NCI-H1092 (cell line): ENCODE measurements at places on chromosomes 2 and 18.
A peak's percentile ranks its signal among the peaks of the same experiment; 100 is the strongest.

GRCh38 chr2:61959381-61960293 lies 54.2 kb downstream of the COMMD1 start:
- no peak for DNase-seq

GRCh38 chr2:138036522-138036921 lies 72.2 kb downstream of the HNMT start:
- no peak for DNase-seq

DNA sequence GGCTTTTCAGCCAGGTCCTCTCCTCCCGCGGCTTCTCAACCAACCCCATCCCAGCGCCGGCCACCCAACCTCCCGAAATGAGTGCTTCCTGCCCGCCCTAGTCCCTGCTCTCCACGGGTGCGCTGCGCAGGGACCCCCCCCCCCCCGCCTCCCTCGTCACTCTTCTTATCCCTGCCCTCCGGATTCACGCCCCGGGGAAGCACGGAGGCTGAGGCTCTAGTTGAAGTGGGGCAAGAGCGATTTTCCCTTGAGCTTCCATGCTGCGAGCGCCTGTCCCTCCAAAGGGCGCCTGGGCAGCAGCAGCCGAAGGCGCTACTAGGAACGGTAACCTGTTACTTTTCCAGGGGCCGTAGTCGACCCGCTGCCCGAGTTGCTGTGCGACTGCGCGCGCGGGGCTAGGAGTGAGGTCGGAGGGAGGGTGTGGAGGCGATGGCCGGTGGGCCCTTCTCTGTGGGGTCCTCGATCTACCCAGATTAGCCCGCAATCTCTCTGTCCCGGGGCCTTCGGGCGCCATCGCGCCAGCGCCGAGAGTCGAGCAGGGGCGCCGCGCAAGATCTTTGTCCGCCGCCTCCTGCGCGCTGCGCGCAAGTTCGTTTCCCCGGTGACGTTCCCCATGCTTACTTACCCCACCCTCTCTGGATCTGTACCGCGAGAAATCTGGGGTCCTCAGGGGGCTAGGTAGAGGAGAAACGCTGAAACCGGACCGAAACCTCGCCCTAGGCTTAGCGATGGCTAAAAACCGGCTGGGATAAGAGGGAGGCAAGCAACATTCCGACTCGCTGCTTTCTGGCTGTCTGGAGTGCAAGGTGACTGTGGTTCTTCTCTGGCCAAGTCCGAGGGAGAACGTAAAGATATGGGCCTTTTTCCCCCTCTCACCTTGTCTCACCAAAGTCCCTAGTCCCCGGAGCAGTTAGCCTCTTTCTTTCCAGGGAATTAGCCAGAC lies 677 bp downstream of the GAD1 start:
- peak; percentile 61 for DNase-seq

DNA sequence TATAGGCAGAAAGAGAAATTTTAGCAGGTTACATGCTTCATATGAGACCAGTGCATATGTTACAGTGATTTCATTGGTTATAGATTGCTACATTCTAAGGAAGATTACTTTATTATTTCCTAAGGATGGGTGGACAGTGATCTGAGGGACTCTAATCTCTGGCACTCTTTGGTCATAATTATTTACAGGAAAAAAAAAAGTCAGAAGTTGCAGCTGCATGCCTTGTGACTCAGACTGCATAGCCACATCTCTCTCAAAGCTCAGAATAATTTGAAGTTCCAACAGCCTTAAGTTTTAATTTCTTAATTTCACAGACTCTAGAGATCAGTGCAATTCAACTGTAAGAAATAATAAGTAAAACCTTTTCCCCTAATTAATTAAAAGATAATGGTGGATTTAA lies 27.1 kb upstream of the BARD1 start:
- no peak for DNase-seq

GRCh38 chr2:68753318-68753717 lies 18.7 kb downstream of the ARHGAP25 start:
- no peak for DNase-seq

DNA sequence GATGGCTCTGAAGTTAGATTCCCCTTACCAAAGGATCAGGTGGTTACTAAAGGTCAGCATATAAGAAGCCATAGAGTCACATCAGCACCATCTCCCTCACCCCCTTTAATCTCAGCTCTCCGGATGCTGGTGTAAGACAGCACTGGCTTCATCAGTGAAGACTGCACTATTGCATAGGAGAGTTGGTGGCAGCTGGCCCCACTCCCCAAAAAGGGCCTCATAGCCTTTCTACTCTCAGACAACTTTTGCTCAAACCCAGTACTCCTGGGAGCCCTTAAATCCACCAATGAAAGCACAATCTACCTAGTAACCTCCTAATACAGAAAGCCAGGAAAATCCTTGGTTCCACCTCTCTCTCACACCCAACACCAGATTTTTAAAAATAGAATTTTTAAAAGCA lies 6.9 kb upstream of the DIPK1C start:
- no peak for DNase-seq

- DNase-seq = no peak
These were observed 38.0 kb downstream of the SCTR start for GRCh38 chr2:119486196-119486827.

DNA sequence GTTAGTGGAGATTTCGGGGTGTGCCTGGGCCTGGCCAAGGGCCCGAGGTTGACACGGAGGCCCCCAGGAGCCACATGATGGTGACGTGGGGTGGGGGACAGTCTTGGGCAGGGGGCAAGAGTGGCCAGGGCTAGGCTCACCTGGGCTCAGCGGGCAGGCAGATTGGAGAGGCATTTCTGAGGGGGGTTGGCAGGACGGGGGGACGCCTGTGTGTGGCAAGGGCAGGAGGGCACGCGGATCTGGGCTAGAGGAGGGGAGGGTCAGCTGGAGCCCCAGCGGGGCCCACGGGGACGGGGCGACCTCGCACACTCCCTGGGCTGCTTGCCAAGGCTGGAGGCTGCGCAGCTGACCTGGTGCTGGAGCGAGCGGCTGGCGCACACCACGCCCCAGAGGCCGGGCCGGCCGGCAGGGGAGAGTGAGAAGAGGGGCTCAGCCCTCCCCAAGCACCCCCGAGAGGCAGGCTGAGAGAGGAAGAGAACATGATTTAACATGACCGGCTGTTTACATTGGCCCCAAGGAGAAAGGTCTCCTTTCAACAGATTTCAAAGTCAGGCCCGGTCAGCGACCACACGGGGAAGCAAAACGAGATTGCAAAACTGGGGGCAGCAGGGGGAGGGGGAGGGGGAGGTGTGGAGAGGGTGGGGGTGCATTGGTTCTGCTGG lies 38.0 kb upstream of the SNED1 start:
- no peak for DNase-seq

GRCh38 chr2:183995632-183996031 lies 602.7 kb upstream of the ZNF804A start:
- peak; percentile 55 for DNase-seq

- no peak for DNase-seq
These were observed 154.6 kb downstream of the LRRTM1 start for GRCh38 chr2:80149991-80150390.

GRCh38 chr2:120660771-120661459 lies 74.8 kb upstream of the GLI2 start:
- DNase-seq = no peak

- no peak for DNase-seq
These were observed 53.8 kb upstream of the RBBP8 start for GRCh38 chr18:22879293-22879692.

DNA sequence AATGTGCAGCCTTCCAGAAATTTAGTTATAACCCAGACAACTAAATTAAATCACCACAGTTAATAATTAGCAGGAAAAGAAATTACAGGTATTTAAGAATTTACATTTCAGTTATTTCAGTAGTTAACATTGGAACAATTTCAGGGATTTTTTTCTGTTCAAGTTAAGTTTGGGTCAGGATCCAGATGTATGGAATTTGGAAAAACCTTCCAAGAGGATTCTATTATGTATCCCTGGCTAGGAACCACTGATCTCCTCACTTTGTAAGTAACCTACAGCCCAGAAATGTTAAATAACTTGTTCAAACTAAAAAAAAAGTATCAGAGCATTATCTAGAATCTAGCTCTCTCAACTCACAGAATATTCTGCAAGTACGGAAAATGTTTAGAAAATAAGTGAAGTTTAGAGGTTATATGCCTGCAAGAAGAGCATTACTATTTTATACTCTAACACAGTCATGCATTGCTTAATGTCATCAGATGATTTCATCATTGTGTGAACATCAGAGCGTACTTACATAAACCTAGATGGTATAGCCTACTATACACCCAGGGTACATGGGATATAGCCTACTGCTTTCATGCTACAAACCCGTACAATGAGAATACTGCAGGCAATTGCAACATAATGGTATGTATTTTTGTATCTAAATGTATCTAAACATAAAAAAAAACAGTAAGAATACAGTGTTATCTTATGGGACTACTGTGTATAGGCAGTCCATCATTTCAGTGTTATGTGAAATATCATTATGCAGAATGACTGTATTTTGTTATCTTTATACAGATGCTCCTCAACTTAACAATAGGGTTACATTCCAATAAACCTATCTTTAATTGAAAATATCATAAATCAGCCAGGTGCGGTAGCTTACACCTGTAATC lies 6.1 kb downstream of the NCKAP1 start:
- DNase-seq = no peak

- DNase-seq = no peak
These were observed 79.9 kb downstream of the PARD3B start for GRCh38 chr2:204625135-204625534.

DNA sequence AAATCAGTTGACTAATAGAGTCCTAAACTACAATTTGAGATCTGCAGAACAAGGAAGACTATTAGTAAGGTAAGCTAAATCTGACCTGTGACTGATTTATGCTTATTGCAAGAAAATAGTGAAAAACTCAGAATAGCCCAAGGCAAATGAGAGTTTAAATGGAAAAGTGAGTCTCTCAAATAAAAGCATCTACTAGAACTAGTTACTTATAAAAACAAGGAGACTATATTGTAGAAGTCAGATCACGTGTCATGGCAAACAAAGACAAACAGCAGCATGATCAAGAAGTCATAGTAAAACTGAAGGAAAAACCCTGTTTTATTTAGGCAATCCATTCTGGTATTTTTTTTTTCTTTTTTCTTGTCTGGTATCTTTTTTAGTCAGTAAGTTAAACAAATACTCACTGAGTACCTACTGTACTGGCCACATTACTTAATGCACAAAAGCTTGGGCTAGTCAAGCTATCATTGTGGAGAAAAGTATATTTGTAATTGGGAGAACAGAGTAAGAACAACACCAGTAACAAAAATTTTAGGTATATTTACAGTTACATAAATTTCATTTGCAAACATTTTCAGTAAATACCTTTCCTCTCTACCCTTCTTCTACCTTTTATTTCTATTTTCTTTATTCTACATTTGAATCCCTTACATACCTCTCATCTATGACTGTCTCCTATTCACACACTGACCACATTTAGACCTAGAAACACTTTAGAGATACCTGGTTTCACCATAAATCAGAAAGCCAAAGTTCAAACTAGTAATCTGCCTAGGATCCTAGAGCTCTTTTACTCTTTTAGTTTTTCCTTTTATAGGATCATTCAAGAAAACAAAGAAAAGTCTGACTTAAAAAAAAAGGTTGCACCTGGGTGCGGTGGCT lies 23.7 kb downstream of the CCDC88A start:
- DNase-seq = no peak

DNA sequence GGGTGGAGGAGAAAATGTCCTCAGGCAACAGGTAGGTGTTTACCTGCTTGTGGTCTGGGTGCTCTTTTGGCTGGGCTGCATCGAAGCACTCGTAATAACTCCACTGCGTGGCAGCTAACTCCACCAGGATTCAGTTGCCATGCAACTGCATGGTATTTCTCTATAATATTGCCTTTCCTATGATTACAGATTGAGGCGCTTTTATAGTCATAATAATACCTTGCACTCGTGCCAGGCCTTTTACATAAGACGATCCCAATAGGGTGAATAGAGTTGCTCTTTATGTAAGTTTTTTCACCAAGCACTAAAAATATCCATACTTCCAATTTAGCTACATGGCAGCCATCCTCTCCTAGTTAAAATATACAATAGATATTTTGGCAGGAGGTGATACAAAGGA lies 19.7 kb upstream of the NYAP2 start:
- no peak for DNase-seq

GRCh38 chr2:112482309-112483041 lies 519 bp downstream of the TTL start:
- no peak for DNase-seq

DNA sequence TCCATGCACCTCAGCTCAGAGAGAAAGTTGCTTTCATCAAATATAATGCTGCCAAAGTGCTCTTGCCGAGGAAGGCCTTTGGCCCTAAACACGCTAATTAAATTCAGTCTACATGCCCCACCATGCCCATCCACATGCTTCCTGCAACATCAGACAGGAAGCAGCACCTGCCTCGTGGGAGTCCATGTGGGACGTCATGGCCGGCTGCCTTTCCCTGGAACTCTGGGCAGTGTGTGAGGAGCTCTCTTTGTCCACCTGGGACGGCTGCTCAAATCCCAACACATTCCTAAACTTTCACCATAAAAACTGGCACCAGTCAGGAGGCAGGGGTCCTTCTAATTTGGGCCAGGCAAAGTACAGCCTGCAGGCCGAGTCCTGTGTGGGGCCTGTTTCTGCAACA lies 23.1 kb downstream of the FAM178B start:
- DNase-seq = no peak

DNA sequence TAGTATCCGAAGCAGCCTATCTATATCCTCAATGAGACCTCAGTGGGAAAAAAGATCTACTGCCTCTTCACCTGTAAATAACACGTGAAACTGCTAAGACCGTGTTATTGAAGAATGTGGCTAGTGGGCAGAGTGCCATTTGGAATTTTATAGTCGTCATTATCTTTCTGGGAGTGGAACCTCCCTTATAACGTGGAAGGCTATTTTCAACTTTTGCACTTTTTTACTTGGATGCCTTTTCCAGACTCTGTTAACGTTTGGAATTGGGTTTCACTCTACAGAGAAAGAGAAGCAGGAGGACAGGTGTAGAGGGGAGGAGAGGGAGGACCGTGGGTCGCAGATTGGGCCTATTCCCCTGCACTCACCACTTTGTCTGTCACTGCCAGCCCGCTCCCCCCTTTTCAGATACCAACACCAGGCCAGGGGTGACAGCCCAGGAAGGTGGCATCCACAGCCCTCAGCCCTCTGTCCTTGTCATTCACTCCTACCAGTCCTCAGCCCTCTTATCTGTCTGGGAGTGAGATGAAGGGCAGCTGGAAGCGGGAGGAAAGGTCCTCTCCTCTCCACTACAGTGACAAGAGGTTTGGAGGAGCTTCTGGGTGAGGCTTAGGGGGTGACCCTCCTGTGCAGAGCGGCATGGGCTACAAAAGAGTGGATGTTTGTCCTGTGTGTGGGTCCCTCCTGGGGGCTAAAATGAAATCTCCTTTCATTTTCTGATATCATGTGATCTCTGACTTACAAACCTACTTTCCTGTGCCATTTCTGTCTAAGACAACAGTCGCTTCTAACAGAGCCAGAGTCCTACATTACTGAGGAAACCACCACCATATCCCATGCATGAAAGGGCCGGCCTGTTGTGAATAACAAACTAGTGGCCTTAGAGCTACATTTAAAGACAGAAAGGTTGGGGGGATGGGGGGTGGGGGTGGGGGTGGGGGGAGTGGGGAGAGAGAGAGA lies 23.9 kb upstream of the CEP68 start:
- DNase-seq = no peak

- DNase-seq = no peak
These were observed at the start of gene MAB21L4 for GRCh38 chr2:240895656-240896388. MAB21L4 (minus strand) TSS chr2:240896156; CDS start chr2:240895997, 159 bp downstream.

GRCh38 chr2:127411653-127412369 lies 6.4 kb upstream of the PROC start:
- DNase-seq = peak; percentile 9

GRCh38 chr2:219720956-219721355 lies 93.5 kb downstream of the SLC4A3 start:
- DNase-seq = no peak
